Osteoblast (primary cell): ENCODE measurements at places on chromosomes 4 and X. TPM values are rescaled to one million over a fixed set of nuclear protein-coding genes. Genes with fewer than 3 reads are reported as not detected.

GRCh38 chr4:44438687-44439086 lies 9.9 kb downstream of the KCTD8 start:
- no peak for DNase-seq

GRCh38 chrX:142804085-142804484 lies 221.6 kb upstream of the SPANXN4 start:
- no peak for DNase-seq

DNA sequence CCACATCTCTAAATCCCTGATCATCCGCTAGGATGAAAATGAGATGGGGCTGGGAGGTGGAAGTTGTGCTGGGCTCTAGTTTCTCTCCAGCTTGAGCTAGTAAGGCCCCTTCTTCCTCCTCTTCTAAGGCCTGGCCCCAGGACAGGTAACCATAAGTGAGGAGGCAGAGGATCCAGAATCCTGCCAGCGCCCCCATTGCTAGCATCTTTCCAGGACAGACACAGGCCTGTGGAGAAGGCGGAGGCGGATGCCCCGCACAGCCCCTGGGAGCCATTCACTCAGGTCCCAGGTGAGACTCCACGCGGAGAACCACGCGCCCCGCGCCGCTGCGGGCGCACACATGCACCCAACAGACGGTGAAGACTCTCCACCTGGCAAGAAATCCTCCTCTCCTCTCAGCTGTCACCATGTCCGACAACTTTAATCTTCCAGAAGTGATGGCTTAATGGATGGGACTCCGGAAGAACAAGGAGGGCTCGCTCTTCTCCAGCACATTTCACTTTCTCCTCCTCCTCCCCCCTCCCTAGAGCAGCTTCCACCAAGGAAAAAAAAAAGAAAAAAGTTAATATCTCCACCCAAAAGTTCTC lies 793 bp downstream of the ARSJ start:
- peak; percentile 56 for DNase-seq

DNA sequence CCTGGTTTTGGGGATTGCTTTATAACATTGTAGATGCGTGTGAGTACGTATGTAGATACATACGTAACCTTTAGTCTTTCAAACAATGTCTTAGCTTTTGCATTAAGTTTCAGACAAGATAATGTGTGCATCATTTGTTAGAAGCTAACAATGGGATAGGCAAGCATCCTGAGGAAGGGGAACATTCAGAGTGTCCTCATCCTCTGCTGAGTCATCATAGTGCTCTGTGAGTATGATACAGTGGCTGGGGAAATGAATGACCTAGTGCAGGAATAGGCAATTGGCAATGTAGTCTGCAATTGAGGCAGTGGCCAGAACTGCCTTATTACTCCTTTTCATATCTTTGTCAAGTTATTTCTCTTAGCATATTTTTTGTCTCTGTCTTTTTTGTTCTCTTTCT lies 7.3 kb downstream of the NAP1L5 start:
- DNase-seq: peak; percentile 53

The INTS6L gene
- 4.4 and 4.7 TPM in 2 replicates for total RNA-seq

- peak; percentile 55 for DNase-seq
Observed at GRCh38 chrX:38805432-38806389, 4.5 kb downstream of the MID1IP1 start.

The FGFRL1 gene
- total RNA-seq: 29.2 and 30.8 TPM in 2 replicates

DNA sequence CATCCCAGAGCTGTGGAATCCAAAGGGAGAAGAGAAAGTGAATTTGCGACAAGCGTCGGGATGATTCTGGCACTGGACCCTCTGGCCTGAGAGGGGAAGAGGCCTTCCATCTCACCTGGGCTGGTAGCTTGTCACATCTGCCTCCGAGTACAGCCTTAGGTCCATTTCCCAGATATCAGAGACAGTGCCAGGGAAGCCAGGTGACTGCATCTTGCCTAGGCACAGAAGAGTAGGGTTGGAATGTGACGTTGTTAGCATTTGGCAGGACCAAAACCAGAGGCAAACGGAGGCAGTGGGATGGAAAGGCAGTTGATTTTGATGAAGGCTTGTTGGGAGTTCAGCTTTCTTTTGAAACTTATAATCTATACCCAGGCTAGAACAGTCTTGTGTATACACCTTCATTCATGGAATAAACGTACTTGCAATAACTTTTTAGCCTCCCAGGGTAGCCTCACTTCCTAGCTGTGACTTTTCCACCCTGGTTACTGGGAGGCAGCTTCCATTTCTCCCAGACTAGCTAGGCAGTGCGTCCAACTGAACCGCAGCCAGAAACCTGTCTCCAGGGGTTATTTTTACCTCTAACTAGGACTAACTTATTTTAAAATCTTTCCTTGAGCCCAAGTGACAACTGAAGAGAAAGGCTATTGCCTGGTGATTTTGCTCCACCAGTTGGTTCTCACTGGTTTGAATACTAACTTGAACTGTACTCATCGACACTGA lies 5.9 kb downstream of the SOD3 start:
- DNase-seq: peak; percentile 75
